CD4-positive, alpha-beta T cell treated with Interferon gamma for 1 hour (primary cell): ENCODE measurements at places on chromosomes 4 and X.

GRCh38 chrX:8815460-8816065 lies 14.4 kb upstream of the FAM9A start:
- no peak for DNase-seq

- no peak for DNase-seq
These were observed 274.9 kb upstream of the TEX13A start for GRCh38 chrX:105495376-105495775.

GRCh38 chr4:151324752-151325110 lies 674 bp downstream of the SH3D19 start:
- no peak for DNase-seq

GRCh38 chr4:105184316-105184980 lies 37.8 kb downstream of the TET2 start:
- DNase-seq, result no peak

- DNase-seq, result no peak
These were observed 352.8 kb downstream of the SPRY1 start for GRCh38 chr4:123749383-123749782.

DNA sequence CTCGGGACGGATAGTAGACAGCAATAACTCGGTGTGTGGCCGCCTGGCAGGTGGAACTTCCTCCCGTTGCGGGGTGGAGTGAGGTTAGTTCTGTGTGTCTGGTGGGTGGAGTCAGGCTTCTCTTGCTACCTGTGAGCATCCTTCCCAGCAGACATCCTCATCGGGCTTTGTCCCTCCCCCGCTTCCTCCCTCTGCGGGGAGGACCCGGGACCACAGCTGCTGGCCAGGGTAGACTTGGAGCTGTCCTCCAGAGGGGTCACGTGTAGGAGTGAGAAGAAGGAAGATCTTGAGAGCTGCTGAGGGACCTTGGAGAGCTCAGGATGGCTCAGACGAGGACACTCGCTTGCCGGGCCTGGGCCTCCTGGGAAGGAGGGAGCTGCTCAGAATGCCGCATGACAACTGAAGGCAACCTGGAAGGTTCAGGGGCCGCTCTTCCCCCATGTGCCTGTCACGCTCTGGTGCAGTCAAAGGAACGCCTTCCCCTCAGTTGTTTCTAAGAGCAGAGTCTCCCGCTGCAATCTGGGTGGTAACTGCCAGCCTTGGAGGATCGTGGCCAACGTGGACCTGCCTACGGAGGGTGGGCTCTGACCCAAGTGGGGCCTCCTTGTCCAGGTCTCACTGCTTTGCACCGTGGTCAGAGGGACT lies 5.7 kb upstream of the MSANTD1 start:
- no peak for DNase-seq
